GDM1 (cell line): ENCODE measurements at places on chromosomes 11 and 22.

DNA sequence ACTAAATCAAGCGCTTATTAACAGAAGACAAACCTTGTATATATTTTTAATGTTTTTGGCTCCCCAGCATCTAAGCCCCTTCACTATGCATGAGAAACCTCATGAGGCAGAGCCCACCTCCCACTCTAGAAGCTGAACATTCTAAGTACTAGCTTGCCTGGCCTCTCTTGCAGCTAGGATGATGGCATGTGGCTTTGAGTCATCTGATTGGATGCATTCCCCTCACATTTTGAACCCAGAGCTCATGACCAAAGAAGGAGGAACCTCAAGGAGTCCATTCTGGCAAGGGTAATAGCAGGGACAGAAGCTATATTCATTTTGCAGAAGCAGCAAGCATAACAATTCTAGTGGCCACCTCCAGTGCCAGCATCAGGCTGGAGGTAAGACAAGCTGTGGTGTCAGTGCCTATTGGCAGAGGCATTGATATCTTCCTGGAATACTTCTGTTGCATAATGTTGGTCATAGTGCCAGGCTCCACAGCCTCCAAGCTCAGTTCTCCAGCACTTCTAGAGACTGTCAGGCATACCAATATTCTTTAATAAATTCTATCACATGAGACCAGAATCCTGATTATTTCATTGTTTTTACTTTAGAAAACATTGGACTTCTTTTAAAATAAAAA lies 14.2 kb upstream of the ZC3H12C start:
- DNase-seq: no peak

- DNase-seq: no peak
Measured at GRCh38 chr11:7332962-7333361, 81.3 kb downstream of the SYT9 start.

DNA sequence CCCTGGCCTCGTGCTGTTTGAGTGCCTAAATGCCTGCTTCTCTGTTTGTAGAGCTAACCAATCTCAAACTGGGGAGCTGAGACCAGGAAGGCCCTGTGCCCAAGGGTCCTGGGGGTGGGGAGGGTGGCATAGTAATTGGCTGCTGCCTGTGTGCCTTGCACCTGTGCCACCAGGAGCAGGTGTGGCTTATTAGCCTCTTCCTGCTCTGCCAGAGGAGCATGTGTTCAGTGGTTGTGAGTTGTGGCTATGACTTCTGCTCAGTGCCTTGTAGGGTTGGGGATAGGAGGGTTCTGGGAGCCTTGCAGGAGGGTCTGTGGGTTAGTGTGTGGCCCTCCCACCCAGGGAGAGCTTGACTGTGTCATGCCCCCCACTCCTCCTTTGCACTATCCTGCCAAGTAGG lies 109.2 kb downstream of the ZBTB16 start:
- DNase-seq: no peak

- DNase-seq: peak; percentile 50
Measured at GRCh38 chr11:16902781-16903378, 111.3 kb downstream of the PLEKHA7 start.

GRCh38 chr11:128135451-128135850 lies 451.9 kb downstream of the ETS1 start:
- DNase-seq: no peak

DNA sequence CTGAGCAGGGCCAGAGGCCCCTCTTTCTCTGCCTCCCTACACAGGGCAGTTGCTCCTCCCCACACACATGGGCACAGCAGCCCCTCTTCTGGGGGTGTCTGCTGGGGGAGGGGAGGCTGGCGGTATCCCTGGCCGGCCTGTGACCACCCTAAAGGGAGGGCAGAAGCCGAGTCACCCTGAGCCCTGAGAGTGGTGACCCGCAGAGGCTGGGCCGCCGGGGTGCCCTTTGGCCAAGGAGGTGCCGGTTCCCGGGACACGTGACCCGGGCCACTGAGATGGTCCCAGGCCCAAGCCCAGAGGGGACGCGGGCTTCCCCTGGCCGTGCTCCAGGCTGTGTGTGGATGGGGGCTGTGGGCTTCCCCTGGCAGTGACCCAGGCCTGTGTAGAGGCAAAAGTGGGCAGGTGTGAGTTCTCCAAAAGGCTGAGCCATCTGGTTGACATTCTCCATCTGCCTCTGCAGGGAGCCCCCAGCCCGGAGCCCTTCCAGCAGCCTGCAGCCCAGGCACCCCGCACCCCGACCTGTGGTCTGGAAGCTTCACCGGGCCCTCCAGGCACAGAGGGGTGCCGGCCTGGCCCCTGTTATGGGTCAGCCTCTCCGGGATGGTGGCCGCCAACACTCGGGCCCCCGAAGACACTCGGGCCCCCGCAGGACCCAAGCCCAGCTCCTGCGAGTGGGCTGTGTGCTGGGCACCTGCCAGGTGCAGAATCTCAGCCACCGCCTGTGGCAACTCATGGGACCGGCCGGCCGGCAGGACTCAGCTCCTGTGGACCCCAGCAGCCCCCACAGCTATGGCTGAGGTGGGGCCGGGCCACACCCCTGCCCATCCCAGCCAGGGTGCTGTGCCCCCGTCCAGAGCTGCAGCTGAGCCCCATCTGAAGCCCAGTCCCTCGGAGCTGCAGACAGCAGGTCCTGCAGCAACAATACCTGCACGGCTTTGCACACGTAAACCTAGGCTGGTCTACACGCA lies 1.0 kb downstream of the ADM2 start:
- no peak for DNase-seq

DNA sequence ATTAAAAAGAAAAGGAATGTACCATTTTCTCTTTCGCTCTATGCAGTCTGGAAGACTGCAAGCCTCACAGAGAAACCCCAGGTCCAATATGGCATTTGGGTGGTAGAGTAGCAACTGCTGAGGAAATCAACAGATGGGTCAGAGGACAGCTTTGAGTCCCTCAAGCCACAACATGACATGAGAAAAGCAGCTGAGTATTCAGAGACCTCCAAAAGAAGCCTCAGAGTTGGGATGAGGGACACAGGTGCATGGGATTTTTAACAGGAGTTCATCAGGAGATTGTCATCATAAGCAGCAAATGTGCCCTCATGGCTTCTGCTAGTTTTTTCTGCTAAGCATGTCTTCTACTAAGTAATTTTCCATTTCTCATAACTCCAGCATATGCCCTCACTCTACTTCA lies 111.6 kb downstream of the BLID start:
- DNase-seq: no peak

DNA sequence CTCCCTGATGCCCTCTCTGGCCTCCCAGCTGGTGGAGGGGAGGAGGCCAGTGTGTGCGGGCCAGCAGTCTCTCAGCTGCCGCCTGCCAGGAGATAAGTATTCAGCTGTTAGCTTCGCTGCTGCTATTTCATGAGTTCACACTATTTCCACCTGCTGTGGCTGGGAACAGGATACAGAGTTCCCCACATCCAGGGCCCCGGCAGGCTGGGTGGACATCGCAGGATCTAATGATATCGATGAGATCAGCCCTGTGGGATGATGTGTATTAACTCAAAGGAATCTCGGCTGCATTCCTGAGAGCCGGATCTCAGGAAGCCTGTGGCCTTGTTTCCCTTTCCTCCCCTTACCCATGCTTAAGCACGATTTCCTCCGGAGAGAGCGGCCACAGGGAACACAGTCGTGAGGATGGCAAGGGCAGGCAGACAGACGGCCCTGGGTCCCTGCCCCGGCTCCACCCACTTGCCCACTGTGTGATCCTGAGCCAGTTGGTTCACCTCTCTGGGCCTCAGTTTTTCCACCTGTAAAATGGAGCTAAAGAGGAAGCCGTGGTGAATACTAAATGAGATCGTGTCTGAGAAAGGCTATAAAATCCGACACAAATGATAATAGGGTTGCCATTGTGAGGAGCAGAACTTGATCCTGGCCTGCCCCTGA lies 6.5 kb upstream of the PVALB start:
- no peak for DNase-seq

DNA sequence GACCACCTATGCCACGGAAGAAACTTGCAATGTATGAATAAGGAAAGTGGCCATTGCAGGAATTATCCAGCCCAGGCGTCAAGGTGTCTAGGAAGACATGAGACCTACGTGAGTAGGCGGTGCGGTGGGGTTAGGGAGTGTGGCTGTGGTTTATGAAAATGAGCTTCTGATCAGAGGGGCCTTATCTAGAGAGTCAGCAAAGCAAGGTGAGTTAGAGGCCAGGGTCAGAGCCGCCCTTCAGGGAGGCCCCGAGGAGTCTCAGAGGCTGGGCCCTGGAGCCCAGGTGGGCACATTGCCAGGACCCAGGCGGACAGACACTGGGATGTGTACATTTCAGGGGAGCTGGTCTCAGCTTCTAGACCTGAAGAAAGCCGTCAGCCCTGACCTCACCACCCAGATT lies 13.8 kb upstream of the LINC01488 start:
- DNase-seq: no peak

DNA sequence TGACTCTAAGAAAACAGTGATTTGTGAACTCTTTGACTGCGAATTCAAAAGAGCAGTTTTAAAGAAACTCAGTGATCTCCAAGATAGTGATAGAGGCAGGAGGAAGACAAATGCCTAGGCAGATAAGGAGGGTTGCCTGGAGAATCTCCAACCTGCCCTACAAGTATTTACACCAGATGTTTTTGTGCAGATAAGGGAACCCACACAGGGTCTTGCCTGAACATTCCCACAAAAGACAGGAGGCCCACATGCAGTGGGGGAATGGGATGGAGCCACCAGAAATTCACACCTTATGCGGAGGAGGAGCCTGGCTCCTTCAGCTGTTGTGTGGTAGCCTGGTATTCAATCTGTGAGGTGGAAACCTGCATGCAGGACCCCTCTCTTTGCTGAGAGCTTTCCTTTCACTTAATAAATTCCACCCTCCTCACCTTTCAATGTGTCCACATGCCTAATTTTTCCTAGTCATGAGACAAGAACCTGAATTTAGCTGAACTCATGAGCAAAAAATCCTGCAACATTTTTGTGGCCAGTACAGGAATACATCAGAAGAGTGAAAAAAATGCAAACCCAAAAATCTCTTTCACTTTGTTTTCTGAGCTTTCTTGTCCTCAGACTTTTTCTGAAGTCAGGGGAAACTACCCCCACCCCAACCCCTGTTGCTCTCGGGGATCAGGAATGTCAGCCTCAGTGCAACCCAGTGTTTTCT lies 8.1 kb upstream of the GLYAT start:
- no peak for DNase-seq

DNA sequence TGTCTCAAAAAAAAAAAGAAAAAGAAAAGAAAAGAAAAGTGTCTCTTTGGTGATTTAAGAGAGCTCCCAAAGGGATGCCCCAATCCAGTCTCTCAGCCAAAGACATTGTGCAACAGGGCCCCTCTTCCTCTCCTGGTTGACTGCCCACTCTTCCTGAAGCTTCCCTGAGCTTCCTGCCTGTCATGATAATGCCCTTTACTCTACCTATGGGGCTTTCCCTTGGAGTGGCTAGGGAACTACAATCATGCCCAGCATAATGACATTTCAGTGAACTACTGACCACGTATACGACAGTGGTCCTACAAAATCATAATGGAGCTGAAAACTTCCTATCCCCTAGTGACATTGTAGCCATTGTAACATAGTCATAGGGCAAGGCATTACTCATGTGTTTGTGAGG lies 118.0 kb downstream of the RASSF10 start:
- no peak for DNase-seq

GRCh38 chr11:32829680-32830412 lies at the start of gene PRRG4:
Gene PRRG4, plus strand, starts transcription at chr11:32829927. Its CDS starts 603 bp downstream, at chr11:32830530.
- peak; percentile 58 for DNase-seq

GRCh38 chr11:33257160-33257896 lies at the start of gene HIPK3:
Gene HIPK3, plus strand, starts transcription at chr11:33257381.
- peak; percentile 89 for DNase-seq

DNA sequence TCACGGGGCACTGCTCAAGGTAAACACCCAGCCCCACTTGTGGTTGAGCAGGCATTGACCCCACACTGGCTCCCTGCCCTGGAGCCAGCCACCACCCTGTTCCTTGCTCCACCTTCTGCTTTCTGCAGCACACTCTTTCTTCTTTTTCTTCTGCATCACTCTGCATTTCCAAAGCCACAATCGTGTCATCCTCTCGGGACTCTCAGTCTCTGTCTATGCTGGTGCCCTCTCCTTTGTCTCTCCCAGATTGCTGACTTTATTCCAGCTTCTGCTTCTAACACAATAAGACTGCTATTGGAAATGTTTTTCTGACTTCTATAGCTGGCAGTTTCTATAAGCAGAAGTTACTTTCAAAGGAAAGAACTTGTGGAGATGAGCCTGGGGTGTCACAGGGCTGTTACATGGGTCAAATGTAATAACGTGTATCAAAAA lies 14.4 kb downstream of the GRAP2 start:
- no peak for DNase-seq

GRCh38 chr11:66996609-66997273 lies 21.6 kb downstream of the C11orf86 start:
- no peak for DNase-seq

- DNase-seq: no peak
Measured at GRCh38 chr22:42622061-42622710, 7.5 kb upstream of the POLDIP3 start.

DNA sequence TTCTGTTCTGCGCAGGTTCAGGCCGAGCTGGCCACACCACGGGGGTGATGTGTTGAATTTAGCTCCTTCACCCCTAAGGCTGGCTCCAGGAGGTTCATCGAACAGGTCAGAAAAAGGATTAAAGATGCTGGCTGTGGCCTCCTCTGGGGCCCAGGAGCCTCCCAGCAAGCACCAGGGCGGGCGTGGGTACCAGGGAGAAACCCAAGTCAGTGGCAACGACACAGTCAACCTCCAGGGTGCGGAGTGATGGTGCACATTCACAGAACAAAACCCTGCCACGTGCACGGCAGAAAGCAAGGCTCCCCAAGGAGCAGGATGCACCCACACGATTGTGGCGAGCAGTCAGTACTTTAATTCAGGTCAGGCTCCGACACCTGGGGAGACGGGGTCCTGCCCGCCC lies 10.8 kb downstream of the C11orf24 start:
- no peak for DNase-seq

GRCh38 chr22:40180403-40180802 lies 2.7 kb downstream of the TNRC6B start:
- DNase-seq: no peak

DNA sequence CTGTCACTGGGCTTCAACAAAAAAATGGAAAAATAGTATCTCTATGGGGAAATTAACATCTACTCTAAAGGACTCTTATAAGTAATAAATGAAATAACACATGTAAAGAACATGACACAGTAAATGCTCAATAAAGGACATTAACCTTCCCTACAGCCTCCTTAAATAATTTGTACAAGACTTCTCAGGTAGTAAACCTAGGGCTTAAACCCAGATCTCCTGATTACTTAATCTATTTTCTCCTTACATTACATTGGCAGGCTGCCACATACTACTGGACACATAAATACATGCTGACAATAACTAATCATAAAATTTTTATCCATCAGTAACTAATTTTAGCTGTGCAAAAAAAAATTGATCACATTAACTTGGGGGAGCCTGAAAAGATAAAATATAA lies 4.9 kb downstream of the AMBRA1 start:
- DNase-seq: no peak
